Immature natural killer cell (primary cell): ENCODE measurements at places on chromosomes 13 and 19.

DNA sequence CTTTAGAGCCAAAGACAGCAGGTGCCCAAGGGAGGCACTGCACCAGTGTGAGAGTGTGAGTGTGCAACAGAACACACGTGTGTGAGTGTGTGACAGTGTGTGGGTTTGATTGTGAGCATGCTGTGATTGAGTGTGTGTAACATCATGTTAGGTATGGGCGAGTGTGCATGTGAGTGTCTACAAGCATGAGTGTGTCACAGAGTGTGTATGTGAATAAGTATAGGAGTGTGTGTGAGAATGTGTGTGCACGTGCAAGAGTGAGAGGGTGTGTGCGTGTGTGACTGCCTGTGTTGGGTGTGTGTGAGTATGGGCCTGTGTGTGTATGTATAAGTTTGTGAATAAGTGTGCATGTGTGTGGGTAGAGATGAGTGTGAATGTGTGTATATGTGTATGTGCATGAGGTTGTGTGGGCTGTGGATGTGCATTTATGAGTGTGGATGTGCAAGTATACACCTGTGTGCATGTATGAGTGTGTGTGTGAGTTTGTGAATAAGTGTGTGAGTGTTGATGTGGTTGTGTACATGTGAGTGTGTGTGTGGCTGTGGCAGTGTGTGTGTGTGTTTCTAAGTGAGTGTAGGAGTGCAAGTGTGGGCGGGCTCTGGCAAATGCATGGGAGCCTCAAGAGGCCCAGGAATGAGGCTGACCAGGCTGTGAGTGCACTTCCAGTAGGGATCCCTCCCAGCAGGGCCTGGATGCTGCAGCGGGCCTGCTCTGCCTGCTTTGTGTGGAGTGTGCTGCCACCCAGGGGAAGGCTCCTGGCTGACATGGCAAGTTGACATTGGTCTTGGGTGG, 198.4 kb downstream of the COL4A1 start:
- DNase-seq, result no peak

GRCh38 chr19:1947651-1948209, 6.8 kb downstream of the CSNK1G2 start:
- DNase-seq, result no peak

DNA sequence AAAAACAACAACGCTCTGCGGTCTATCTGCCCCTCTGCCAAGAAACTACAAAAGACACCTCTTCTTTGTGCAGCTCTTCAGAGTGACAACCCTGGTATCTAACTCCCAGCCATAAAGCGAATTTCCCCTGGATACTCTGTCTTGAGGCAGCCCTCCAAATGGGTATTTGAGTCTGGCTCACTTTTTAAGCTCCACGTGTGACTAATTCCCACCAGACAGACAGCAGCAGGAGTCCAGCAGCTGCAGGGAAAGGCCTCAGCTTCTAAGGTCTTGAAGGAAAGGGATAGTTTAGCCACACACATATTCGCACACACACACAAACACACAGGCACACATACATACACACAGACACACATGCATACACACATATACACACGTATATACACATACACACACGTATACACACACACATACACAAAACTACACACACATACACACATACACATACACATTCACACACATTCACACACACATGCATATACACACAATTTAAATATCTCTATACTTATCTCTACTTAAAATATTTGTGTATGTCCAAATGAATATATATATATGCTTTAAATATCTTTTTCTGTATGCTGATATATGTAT, 188.8 kb downstream of the TSHZ3 start:
- DNase-seq, result no peak

DNA sequence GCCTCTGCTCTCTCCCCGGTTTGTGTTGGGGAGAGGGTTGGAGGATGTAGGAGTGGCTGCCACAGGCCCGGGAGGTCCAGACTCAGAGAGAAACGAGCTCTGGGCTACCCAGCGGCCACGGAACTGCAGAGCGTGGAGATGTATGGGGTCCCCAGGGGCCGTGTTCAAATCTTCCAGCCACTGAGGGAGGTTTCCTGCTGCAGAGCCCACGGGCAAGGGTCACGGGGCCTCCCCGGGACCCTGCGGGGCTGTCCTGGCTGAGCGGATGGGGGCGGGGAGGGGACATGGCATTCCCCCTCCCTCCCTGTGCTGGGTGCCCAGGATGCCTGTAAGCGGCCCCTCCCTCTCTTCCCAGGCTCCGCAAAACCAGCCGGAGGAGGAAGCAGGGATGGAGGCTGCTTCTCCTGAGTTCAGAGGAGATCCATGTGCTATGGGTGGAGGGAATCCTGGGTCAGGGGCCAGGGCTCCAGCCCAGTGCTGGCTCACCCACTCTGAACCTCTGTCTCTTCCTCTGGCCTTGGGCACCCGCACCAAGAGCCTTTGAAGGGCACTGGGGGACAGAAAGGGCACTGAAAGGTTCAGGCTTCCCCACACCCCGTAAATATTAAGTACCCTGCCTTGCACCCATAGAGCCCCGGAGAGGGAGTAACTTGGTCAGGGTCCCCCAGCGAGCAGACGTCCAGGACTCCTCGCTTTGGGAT, 22.6 kb downstream of the SMIM24 start:
- DNase-seq, result no peak

GRCh38 chr13:73998631-73999030, 135.6 kb downstream of the KLF12 start:
- DNase-seq, result no peak

- DNase-seq, result no peak
These were observed 21.0 kb downstream of the VASP start for GRCh38 chr19:45528149-45528743.

DNA sequence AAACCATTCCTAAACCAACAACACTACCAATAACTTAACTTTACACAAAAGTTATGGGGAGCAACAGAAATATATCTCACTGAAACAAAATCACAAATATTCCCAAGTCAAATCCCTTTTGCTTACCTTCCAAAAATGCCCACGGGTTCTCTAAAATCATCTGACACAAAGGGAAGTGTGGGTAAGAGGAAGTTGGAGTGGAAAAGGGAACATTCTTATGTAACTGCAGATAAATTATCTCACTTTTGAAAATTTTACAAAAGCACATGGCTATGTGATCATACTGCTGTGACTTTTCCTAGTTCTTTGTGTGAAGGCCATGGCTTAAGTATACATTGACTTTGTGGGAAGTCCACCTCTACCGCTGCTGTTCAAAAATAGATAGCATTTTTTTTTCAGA, 350.5 kb downstream of the GPC6 start:
- no peak for DNase-seq

DNA sequence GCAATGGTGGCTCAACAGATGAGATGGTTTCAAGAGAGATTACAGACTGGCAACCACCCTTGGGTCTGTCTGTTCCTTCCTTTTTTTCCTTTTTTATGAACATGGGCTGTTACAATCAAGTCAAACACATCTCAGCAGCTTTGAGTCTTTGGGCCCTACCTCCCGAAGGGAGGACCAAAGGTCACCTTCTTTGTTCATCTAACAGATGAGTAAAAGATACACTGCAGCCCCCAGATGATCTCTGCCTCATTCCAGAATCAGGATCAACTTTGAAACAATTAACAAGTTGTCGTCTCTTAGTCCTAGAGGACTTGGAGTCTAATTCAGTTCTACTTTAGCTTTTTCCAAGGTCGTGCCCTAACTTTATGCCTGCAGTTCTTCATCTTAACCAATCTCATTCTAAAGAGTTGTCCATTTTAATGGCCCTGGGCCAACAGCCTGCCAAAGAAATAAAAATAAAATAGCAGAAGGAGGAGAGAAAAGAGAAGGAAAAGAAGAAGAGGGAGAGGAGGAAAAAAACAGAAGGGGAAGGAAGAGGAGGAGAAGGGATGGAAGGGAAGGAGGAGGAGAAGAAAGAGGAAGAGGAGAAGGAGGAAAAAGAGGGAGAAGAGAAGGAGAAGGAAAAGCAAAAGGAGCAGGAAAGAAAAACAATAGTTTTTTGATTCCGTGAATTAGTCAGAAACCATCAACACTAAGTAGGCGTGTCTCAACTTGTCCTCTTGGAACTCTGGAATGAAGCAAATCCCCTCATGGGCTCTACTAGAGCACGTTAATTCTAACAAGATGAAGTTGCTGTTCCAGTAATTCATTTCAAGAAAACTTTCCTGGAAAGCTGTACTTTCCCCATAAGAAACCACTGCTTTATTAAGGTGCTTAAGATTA, 281.2 kb downstream of the FOXO1 start:
- no peak for DNase-seq

- DNase-seq, result no peak
These were observed 14.5 kb upstream of the DCT start for GRCh38 chr13:94494026-94494425.

DNA sequence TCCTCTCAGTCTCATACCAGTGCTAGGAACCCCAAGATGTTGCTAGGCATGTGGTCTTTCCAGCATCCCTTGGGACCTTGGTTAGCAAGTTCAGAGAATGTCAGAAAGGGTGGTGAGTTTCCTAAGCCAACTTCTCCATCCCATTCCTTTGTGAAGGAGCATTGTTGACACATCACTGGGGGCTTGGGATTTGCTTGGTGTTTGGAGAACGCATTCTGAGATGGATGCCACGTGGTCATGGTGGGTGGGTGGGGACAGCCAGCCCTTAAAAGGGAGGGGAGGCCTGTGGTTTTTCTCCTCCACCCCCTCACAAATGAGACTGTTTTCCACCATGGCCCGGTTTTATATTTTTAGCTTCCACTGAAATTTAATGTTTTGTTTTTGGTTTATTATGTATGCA, 83.3 kb upstream of the ZNF536 start:
- no peak for DNase-seq

GRCh38 chr19:47381121-47381520, 32.0 kb downstream of the DHX34 start:
- DNase-seq, result no peak

- peak; percentile 8 for DNase-seq
These were observed at the start of gene SLITRK1 for GRCh38 chr13:83881917-83882605. Gene SLITRK1, minus strand, starts transcription at chr13:83882474. Its CDS starts 967 bp downstream, at chr13:83881507.

- no peak for DNase-seq
These were observed 39.5 kb upstream of the GRTP1 start for GRCh38 chr13:113403255-113404104.

DNA sequence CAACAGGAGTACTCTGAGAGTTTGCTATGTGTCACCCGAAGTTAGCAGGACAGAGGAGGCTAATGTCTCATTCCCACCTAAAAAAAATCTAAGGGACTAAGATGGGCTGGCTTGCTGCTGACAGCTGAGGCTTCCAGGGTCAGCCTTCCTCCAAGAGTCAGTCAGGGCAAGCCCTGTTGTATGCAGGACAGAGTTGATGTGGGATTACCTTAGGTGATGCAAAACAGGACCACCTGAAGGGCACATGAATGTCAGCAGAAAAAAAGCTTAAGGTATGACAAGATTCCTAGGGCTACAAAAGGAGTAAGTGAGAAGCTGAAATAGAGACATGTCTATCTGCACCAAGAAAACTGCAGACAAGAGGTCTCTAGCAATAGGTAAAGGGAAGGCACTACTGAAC, 151.5 kb downstream of the NHLRC3 start:
- DNase-seq, result no peak

- DNase-seq, result no peak
These were observed 136.2 kb downstream of the DNAJC3 start for GRCh38 chr13:95813139-95813538.

GRCh38 chr13:95361686-95362085, 60.4 kb upstream of the ABCC4 start:
- DNase-seq, result no peak

GRCh38 chr19:32063601-32064000, 281.8 kb upstream of the ZNF507 start:
- no peak for DNase-seq

- DNase-seq, result no peak
These were observed 4.8 kb upstream of the LGALS7B start for GRCh38 chr19:38784224-38784623.

GRCh38 chr13:47211106-47211505, 314.3 kb upstream of the HTR2A start:
- no peak for DNase-seq

DNA sequence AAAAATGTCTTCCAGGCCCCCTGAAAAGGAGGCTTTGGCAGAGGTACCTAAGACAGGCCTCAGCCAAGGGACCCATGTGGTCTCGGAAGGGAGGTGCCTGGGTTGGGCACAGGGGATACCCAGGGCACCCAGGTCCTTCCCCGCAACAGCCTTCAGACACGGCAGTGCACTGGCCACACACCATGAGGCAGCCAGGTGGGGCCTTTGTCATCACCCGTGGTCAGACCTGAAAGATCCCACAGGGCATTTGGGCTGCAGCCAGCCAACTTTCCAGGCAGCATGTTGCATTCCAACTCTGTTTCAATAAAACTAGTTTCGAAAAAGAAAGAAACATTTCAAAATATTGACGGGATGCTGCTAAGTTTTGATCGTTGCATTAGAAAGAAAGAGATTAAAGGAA, 4.7 kb upstream of the TUBGCP3 start:
- DNase-seq, result no peak

- DNase-seq, result no peak
These were observed 205.5 kb downstream of the NALCN start for GRCh38 chr13:101210774-101211173.
